ENCODE measurements at places on chromosomes 7 and 10.

DNA sequence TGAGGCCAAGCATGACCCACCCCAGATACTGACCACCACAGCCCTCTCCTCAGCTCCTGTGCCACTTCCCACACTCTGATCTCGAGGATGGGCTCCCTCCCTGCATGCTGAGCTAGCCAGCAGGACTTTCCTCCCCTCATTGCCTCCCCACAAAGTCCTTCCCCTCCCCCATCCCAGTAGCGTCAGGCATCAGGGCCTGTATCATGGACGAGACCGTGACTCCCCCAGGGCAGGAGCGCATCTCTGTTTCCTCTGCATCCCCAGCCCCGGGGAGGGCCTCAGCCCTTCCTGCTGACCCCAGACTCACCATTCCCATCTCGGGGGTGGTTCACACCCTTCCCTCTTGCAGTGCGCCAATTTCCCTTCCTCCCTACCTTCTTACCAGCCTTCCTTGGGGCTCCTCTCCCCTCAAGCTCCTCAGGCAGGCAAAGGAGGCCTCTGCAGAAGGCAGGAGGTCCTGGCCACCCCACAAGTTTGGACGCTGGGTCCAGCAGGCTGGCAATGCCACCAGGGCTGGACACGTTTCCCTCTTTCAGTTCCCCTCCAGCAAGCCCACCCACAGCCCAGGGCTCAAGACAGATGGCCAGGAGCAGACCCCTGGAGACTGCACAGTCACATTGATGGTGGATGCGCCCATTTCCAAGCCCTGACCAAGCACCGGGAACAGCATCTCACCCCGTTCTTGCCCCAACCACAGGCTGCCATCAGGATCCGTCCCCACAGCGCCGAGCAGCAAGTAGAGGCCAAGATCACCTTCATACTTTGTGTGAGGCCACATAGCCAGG is 36.5 kb downstream of the GRID1 start:
- DNase-seq: no peak

DNA sequence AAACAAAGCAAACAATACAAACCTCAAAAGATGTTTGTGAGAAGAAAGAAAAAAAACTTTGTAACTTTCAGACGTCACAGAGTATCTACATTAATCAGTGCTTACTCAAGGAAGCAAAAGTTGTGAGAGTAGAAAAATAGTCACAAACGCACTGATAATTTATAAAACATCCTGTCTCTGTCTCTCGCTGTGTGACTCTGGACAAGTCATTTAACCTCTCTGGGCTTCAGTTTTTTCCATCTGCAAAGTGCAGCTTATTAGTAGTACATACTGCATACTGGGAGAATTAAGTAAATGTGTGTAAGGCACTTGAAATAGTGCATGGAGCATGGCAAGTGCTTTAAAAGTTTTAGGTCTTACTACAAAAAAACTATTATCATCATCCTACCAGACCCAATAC is 3.8 kb downstream of the ARHGAP12 start:
- no peak for DNase-seq

- DNase-seq: no peak
Measured at GRCh38 chr10:73983096-73984047, 14.5 kb upstream of the VCL start.

DNA sequence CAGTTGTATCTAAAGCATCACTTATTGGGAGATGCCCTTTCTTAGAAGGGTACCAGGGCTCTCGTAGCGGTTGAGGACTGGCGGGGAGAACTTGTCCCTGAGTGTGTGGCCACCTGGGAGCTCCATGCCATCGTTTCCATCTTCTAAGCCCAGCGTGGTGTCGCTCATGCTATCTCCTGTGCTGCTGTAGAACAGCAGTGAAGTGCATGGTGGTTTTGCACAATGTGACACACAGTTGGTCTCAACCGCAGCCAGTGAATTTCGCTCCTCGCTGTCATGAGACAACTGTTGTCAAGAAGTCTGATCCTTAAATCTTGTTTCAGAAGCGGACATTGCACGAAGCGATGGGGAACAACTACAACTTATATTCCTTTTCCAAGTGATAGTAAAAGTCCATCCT is 283.4 kb downstream of the GRID1 start:
- DNase-seq: no peak

GRCh38 chr7:148209643-148210190 is 380.8 kb upstream of the C7orf33 start:
- no peak for DNase-seq

- no peak for DNase-seq
Measured at GRCh38 chr7:88083883-88084282, 136.0 kb downstream of the SRI start.

- DNase-seq: no peak
Measured at GRCh38 chr10:22010973-22011408, 7.5 kb upstream of the DNAJC1 start.

DNA sequence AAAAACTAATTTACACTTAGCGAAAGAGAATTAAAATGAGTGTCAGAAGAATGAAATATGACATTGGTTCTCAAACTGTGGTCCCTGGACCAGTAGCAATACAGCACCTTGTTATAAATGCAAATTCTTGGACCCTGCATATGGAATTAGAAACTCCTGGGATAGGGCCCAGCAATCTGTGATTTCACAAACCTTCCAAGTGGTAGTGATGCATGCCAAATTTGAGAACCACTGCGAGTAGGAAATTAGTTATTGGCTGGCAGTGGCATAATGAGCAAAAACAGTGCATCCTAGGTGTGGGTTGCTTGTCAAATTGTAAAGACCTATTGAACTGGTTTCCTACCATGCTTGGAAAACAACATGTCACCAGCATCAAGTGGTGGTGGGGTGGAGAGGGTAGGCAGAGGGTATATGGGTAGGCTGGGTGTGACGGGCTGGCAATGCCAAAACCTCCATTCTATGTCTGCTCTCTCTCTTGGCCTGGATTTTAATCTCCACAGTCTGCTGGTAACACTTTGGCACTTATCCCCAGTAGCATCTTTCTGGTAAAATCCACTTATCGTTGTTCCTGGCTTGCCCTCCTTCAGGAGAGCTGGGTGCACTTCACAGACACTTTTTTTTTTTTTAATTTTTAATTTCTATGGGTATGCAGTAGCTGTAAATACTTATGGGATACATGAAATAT is 50.0 kb downstream of the ZNF22 start:
- DNase-seq: no peak

- no peak for DNase-seq
Measured at GRCh38 chr7:12942609-12943008, 255.2 kb downstream of the ARL4A start.

- DNase-seq: no peak
Measured at GRCh38 chr7:117230276-117231046, 92.4 kb downstream of the WNT2 start.

GRCh38 chr7:137601642-137602041 is 245.1 kb downstream of the DGKI start:
- DNase-seq: no peak

GRCh38 chr7:130124711-130125110 is 54.4 kb downstream of the KLHDC10 start:
- no peak for DNase-seq

DNA sequence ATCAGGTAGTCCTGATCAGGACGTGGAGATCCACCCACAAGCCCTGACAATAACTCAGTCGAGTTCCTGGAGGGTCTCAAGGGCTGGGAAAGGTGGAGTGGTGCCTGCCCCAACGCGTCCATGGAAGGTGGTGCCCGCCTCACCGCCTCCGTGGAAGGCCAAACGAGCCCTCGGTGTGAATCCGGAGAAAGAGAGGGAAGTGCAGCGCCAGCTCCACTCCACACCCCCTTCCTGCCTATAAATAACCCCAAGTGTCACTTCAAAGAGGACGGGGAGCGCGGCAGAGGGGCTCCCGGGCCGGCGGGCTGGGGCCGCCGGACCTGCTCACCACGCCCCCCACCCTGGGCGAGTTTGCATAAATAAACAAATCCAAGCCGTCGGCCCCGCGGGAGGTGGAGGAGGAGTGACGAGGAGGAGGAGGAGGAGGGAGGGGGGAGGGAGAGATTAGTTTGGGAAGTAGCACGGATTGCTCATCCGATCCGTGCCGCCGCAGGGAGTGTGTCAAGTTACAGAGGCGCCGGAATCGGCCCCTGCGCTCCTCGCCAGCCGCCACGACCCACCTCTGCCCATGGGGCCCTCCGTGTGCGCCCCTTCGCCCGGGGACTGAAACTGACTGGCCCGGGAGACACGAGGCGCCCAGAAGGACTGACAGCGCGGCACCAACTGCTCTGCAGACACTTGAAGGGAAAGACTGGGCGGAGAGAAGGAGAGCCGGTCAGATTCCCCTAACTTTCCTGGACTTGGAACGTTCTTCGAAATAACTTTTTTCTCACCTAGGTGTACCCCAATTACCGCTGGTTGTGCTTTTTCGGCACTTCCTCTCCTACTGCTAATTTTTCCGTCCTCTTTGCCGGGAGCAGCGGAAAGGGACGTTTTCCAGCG is at the start of gene COL13A1:
TSS of gene COL13A1 (plus strand) at position 473 of the 882 bp plus-strand sequence. CDS start 518 bp downstream, outside the sequence.
- no peak for DNase-seq

DNA sequence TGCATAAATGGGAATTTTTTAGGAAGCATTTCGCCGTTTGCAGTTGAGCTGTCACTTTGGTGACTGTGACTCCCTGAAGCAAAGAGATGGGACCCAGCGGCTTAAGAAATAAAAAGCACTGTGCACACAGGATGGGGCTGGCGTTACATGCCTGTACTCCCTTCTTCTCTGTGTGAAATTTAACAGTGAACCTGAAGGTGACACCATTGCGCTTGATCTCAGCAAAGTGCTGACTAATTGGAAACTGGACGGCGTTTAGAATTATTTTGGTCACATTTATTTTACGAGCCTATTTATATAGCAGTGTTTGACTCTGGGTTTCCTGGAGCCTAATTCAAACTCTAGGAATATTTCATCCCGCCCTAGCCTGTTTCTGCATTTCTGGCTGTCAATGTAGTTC is 146.2 kb downstream of the PAXIP1 start:
- DNase-seq: no peak

- no peak for DNase-seq
Measured at GRCh38 chr7:139099172-139099947, 10.2 kb downstream of the ZC3HAV1 start.

DNA sequence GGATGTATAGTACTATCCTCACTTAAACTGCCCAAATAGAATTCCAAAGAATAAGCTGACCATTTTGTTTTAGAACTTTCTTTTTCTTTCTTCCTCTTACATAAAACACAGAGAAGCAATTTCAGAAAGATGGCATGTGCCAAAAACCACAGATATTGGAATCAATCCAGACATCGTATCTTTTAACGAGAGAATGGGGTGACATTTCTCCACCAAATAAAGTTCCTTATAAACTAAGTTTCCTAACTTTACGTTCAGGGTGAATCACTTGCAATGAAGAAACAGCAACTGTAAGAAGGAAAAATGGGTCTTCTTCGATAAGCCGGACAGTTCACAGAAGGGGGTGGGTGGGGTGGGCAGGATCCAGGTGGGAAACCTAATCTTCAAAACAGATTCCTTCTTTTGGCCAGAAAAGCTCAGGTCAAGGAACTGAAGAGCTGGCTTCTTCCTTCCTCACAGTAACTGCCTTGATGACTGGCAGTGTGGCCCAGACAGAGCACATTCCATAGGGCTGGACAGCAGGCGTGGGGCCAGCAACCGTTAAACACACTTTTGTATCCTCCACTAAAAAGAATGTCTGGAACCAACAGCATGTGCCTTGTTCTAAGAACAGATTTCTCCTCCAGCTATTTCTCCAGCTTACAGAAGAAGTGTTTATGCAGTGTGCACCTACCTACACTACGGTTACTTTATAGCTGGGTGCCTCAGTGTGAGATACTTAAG is 31.5 kb downstream of the CREB3L2 start:
- DNase-seq: no peak

DNA sequence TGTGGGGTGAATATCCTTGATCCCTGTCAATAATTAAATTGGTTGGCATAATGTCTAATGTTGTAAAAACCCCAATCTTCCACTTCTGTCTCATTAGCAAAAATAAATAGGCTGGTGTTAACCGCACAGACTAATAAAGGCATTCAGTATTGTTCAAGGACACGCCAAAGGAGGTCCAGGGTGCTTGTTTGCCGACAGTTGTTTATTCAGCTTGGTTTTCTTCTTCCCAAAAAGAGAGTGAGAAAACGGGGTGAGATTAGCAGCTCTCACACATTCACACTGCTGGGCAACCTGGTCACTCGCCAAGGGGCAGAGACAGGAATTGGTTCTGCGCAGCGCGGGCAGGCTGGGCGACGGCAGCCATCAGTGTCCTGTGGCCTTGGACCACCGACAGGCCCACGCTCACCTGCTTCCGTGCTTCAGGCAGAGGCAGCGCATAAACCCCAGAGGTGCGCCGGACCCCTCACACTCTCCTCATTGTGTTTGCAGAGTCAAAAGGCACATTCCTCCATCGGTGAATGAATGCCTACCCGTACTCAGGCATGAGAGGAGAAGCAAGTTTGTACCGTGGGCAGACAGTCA is 26.2 kb upstream of the LMBR1 start:
- DNase-seq: no peak

DNA sequence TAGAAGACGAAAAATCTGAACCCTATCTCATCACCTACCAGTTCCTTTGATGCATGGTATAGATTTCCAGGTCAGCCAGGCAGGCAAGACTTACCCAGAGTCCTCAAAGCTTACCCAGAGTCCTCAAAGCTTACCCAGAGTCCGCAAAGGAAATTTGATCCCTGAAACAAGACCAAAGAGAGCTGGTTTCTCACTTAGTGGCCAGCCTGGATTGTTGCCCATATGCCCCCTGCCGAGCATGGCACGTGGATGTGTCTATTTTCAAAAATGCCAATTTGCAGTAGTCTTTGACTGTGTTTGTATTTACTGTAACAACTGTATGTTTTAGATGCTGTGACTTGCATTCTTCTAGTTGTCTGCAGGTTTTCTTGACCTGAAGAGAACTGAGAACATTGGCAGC is 120.2 kb upstream of the STARD3NL start:
- DNase-seq: no peak

GRCh38 chr10:50533296-50533695 is 90.5 kb downstream of the SGMS1 start:
- DNase-seq: no peak

GRCh38 chr10:97482381-97482780 is 15.8 kb downstream of the MMS19 start:
- DNase-seq: no peak

DNA sequence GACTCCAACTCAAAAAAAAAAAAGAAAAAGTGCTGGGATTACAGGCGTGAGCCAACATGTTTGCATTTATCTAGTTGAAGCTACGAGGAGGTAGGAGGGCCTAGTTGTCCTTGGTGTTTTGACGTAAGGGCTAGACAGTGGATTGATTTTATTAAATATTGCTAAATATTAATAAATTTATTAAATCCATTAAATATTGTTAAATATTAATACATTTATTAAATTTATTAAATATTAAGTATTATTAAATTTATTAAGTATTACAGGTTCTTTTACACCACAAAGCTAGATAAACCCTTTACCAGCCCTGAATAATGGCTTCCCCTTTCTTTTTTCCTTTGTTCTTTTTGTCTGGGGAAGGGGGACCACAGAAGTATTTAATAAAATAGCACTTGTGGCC is 47.5 kb upstream of the TMEM248 start:
- DNase-seq: no peak

DNA sequence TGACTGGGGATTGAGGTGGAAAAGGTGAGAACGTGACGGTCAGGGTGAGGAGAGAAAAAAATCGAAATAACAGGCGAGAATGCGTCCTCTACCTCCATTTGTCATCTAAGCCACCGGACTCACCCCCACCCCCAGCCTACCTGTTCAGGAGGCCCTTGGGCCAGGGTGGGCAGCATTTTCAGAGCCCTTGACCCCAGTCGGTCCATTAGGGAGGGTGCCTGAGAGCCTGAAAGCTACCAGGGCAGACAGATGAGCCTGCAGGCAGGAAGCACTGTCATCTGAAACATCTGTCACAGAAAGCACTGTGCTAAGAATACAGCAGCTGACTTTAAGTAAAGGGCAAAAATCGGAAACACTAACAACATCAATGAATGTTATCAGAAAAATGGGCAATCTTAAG is 47.0 kb downstream of the MAD1L1 start:
- no peak for DNase-seq
